ENCODE measurements at places on chromosomes 6 and 20.

GRCh38 chr6:11989386-11989785 is 22.7 kb upstream of the HIVEP1 start:
- no peak for DNase-seq

DNA sequence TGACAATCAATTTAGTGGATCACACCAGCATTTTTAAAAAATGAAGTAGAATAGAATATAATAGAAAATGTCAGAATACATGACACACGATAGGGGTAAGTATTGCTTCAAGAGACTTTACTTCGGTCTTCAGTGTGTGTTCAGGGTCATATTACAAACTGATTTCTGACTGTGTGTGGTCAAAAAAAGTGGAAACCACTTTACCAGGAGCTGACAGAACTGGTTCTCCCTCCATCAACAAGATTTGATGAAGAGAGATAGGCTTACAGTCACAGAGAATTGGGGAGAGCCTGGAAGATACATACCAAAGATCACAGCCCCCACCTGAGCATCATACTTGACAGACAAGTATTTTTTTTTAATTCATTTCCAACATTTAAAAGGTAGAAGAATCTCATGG is 21.7 kb downstream of the ARMC2 start:
- no peak for DNase-seq

GRCh38 chr6:148435386-148435785 is 92.7 kb downstream of the SASH1 start:
- no peak for DNase-seq

GRCh38 chr20:13659288-13659687 is 20.6 kb upstream of the TASP1 start:
- DNase-seq, result no peak

GRCh38 chr20:47330071-47330470 is 26.4 kb downstream of the ZMYND8 start:
- DNase-seq, result no peak

GRCh38 chr20:55935448-55936208 is 69.7 kb downstream of the CBLN4 start:
- no peak for DNase-seq

- DNase-seq, result no peak
These were observed 84.7 kb downstream of the MAP3K4 start for GRCh38 chr6:161076181-161076677.

DNA sequence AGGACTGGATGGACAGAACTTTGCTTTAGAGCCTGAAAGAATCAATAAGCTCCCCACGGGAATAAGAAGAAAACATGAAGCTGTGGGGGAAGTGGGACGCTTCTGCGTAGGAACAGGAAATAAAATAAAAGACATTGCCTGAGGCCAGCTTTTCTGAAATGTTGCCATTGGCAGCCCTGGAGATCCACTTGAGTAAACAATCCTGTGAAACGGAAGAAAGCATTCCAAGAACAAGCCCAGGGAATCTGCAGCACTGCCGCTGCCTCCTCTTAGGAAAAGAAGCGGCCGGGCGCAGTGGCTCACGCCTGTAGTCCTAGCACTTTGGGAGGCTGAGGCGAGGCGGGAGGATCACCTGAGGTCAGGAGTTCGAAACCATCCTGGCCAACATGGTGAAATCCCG is 182.3 kb upstream of the RALGAPA2 start:
- DNase-seq, result no peak

DNA sequence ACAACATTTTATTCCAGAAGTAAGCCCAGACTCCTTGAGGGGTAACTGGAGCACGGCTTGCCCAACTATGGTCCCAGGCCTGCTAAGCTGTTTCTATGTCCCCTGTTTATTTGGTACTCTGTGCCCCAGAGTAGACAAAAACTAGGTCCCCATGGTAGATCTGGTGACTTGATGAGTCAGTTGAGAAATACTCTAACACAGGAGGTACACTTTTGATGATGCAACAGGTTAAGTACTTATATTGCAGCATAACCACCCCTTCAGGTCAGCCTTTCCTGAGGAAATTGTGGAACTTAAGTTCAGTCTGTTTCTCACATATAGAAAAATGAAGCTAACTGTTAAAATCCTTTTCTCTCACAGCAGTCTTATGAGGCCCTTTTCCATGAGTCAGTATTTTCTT is 19.6 kb downstream of the TTPAL start:
- DNase-seq, result no peak

Data from stimulated activated CD4-positive, alpha-beta T cell treated with anti-CD3 and anti-CD28 coated beads, TNF-alpha, amount 100 ng/mL, for 24 hours (primary cell).